ENCODE measurements at places on chromosomes 11 and 22.
A peak's percentile ranks its signal among the peaks of the same experiment; 100 is the strongest.

GRCh38 chr11:119902656-119903231, 173.7 kb upstream of the NECTIN1 start:
- no peak for DNase-seq

DNA sequence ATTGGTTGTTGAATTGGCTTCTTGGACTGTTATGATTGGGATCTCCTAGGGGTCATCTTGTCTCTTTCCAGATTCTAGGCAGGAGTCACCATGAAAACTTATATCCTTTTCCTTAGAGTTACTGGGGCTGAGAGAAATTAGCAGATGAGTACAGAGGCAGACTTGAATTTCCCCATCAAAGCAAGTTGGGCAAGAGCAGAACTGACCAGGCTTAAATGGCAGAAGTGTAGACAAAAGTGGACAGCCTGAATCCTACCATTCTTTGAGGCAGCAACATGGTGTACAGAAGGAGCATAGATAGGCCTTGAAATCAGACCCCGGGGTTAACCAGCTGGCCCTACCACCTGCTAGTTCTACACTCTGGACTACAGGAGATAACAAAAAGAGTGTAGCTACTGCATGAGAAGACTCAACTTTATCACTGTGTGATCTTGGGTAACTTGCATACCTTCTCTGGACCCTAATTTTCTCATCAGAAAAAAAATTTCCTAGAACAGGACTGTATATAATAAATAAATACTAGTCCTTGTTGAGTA, 427.4 kb upstream of the CADM1 start:
- no peak for DNase-seq

- DNase-seq, result no peak
Observed at GRCh38 chr11:129625930-129626329, 189.7 kb upstream of the TMEM45B start.

DNA sequence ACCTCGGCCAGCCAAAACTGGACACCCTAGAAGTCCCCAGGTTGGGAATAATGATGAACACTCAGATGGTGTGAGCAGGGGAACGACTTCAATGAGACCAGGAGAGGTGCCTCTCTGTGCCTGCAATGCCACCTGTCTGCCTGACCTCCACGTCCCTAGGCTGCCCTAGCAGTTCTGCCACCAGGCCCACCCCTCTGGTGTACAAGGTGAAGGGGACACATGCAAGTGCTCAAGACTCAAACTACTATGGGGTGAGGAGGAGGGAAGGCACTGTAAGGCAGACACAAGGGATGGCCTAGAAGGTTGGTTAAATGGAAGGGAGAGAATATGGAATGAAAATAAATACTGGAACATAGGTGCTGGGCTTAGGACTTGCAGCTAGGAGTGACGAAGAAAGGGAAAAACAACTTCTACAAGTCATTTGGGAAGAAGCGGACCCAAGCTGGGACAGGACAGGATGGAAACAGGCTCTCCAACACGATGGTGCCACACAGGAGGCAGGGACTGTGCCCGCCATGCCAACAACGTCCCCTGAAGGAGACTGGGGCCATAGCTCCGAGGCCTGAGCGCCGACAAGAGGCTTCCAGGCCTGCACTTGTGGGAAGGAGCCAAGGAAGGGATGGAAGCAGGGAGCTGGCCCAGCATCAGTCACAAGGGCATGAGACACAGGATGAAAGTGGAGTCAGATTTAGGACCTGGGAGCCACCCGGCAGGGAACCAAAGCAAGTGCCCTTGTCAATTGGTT, 18.5 kb downstream of the SERPIND1 start:
- no peak for DNase-seq

DNA sequence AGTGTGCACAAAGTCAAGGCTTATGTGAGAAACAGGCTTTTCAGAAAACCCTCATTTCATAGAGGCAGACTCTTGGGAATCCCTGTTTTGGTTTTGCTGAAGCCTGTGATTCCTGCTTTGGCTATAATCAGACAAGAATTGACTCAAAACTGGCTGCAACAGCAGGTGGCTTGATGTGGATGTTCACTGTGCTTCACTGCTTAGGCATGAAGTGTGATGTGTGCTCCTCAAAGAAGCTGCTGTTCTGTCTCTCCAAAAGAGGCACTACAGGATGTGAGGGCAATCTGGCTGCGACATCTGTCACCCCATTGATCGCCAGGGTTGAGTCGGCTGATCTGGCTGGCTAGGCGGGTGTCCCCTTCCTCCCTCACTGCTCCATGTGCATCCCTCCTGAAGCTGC, 103.5 kb downstream of the C11orf58 start:
- DNase-seq, result no peak

DNA sequence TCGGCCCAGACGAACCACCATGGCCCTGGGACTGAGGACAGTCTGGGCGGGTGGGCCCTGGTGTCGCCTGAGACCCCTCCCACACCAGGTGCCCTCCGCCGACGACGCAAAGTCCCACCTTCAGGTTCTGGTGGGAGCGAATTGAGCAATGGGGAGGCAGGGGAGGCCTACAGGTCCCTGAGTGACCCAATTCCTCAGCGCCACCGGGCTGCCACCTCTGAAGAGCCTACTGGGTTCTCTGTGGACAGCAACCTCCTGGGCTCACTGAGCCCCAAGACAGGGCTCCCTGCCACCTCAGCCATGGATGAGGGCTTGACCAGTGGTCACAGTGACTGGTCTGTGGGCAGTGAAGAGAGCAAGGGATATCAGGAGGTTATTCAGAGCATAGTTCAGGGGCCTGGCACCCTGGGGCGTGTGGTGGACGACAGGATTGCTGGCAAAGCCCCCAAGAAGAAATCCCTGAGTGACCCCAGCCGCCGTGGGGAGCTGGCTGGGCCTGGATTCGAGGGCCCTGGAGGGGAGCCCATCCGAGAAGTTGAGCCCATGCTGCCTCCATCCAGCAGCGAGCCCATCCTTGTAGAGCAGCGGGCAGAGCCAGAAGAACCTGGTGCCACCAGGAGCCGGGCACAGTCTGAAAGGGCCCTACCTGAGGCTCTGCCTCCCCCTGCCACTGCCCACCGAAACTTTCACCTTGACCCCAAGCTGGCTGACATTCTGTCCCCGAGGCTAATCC, 2.8 kb downstream of the ARHGEF17 start:
- no peak for DNase-seq

- DNase-seq, result no peak
Observed at GRCh38 chr11:58628446-58628845, 6.0 kb downstream of the CNTF start.

- DNase-seq, result peak; percentile 29
Observed at GRCh38 chr11:33735271-33736147, 714 bp downstream of the CD59 start.

GRCh38 chr11:3041699-3042441, 15.4 kb downstream of the CARS1 start:
- no peak for DNase-seq

- DNase-seq, result no peak
Observed at GRCh38 chr11:64316672-64317324, 561 bp downstream of the TRMT112 start.

DNA sequence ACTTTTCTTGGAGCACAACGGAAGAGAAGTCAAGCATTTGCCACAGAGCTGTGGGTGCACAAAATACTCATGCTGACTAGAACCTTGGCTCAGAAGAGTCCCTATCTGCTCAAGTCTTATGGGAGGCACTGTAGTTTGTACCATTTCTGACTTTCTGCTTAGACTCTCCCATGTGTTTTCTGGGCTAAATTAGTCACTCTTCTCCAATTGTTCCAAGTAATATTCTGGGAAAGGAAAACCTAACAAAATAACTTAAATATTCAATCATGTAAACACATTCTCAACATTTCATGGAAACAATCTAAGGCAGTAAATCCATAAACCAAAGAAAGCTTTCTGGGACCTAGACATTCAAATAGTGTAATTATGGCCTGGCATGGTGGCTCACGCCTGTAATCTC, 220.7 kb downstream of the SWAP70 start:
- no peak for DNase-seq

DNA sequence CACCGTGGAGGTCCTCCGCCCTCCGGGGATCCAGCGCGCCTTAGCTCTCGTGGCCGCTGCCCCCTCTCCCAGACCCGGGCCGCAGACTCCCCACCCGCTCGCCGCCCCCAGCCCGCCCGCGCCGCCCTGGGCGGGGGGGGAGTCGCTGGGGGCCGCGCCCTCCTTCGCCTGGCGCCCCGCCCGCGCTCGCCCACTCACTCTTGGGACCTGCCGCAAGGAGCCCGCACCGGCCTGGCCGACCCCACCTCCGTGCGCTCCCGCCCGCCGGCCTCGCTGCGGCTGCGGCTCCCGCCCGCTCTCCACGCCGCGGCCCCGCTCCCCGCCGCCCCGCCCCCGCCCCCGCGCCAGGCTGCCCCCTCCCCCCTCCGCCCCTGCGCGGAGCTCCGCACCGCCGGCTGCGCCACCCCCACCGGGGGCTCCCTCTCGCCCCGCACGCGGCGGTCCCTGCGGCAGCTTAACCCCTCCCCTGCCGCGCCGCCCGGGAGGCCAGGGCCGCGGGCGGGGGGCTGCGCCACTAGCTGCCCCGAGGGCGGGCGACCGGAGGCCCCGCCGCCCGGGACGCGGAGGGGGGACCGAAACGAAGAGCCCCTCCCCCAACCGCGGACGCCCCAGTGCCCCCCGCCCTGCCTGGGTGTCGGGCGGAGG, 724 bp upstream of the RASGRP2 start:
- no peak for DNase-seq

DNA sequence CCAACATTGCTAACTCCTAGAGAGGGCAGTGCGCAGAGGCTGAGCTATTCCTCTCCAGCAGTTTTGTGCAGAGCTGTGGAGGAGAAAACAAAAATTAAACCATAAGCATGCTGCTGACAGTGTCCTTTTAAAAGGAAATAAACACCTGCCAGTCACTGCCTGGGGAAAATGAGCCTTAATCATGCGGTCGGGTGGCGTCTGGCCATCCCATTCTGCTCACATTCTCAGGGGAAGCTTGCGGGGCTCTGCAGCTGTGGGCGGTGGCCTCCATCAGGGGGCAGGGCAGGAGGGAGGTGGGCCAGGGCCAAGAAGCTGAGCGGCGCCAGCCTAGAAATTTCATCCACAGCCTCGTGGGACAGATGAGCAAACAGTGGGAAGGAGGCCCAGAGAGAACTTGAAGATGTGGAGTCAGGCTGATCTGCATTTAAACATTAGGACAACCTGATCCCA, 71.0 kb upstream of the TP53I11 start:
- no peak for DNase-seq

DNA sequence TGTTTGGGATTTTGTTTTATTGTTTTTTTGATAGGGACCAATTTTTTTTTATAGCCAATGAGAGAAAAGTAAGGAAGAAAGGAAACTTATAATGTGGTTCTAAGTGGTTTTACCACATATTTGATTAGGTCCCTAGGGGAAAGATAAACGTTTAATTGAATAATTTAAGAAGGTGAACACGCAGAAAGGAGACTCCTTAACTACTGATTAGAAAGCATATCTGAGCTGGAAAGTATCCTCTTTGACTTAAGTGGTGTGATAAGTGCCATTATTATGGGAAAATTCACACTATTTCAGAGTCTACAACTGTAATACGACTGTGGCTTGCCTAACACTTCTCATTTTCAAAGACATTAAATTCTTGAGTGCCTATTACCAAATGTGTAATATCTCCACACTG, 106.5 kb upstream of the GRAMD1B start:
- DNase-seq, result no peak

DNA sequence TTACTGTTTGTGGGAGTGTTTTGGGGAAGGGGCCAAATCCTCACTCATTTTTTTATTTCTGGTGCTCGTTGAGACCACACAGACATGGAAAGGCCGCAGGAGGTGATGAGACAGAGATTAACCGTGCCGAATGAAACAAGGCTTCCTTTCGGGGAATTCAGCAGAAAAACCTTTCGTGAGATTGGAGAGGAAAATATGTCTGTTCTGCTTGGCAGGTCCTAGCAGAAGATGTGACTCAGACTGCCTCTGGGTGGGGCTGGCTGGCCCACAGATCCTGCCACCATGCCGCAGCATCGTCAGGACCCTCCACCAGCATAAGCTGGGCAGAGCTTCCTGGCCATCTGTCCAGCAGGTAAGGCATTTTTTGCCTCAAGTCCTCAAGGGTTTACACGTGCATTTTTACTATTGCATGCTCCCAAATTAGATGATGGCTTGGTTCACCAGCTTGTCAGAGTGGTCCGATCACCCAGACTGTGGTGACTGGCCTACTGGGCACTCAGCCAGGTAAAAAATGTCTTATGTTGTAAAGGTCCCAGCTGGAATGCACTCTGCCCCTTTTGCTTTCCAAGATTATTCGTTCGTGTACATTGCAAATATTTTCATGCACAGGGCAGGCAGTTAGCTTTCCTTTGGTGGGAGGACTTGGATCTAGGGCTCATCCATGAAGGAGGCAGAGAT, 1.5 kb downstream of the DDB2 start:
- no peak for DNase-seq

- DNase-seq, result no peak
Observed at GRCh38 chr11:110433393-110434333, 3.9 kb downstream of the FDX1 start.

DNA sequence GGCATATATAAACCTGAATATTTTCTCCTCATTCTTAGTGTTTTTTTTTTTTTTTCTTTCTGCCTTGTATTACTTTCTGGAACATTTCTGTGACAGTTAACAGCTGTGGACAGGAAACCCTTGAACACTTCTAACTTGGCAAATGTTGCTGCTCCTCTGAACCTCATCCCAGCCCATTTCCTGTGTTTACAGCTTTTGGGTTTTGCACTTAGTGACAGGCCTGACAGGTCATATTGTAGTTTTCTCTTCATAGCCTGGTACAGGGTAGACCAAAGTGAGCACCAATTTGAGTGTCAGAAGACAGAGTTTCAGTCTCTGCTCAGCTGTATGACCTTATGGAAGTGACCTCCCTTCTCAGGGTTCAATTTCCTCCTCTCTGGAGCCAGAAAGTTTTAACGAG, 91.6 kb downstream of the STIM1 start:
- DNase-seq, result peak; percentile 62

Data from central memory CD8-positive, alpha-beta T cell (primary cell).